ENCODE measurements at places on chromosomes 4 and X.

DNA sequence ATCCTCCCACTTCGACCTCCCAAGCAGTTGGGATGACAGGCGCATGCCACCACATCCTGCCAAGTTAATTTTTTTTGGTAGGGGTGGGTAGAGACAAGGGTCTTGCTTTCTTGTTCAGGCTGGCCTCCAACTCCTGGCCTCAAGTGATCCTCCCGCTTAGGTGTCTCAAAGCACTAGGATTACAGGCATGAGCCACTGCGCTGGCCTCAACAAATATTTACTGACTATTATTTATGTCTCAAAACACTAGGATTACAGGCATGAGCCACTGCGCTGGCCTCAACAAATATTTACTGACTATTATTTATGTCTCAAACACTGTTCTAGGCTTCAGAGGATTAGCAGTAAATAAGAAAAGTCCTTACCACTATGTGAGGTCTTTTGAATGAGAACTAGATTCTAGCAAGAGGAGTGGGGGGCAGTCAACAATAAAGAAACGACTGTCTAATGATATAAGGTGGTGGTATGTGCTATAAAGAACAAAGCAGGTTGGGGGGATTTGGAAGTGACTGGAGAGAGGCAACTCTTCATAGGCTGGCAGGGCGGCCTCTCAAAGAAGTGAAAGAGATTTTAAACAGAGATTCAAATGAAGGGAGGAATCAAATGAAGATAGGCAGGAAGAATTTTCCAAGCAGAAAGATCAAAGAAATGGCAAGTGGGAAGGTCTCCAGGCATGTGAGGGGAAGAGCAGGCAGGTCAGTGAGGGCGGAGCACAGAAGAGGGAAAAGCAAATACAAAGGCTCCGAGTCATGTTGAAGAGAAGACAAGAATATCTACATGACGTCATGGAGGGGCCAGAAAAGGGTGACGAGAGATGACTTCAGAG, 12.7 kb upstream of the ACSL1 start:
- DNase-seq: no peak

GRCh38 chrX:7891928-7892327, 35.3 kb downstream of the PNPLA4 start:
- no peak for DNase-seq

GRCh38 chrX:112901869-112902725, 61.5 kb upstream of the AMOT start:
- DNase-seq: no peak

DNA sequence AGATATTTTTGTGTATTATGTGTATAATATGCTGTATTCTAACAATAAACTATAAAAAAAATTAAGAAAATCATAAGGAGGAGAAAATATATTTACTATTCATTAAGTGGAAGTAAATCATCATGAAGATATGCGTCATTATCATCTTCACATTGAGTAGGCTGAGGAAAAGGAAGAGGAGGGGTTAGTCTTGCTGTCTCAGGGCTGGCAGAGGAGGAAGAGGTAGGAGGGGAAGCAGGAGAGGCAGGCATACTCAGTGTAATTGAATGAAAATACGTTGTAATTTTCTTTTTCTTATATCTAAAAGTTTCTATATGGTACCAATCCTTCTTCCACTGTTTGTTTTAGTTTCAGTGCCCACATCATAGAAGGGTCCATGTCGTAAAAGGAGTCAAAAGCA, 9.8 kb upstream of the TMEM185A start:
- no peak for DNase-seq

DNA sequence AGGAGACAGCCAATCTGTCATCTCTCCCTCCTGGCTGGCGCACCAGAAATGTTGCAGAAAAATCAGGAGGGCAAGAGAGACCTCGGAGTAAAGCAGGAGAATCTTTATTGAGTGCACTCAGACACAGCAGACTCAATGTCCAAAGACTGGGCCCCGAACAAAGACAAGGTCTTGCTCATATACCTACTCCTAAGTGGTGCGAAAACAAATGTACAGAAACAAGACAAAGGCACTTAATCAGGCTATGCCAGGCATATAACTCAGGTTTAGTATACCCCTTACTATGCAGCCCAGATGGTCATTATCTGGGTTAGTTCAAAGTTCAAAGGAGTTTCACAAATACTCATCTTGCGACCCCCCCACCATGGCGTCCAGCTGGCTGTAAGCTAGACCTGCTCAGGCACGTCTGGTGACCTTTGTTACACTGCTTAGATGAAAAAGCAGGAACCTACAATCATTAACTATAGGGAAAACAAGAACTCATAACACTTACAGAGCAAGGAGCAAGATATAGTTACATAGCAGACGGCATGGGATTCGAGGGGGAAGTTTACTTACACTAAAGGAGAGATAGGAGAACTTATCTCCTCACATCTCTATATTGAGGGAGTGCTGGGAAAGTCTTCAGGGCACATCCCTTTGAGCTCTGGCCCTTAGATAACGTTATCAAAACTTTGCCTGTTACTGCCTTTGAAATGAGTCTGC, 27.5 kb downstream of the SULT1E1 start:
- DNase-seq: no peak

DNA sequence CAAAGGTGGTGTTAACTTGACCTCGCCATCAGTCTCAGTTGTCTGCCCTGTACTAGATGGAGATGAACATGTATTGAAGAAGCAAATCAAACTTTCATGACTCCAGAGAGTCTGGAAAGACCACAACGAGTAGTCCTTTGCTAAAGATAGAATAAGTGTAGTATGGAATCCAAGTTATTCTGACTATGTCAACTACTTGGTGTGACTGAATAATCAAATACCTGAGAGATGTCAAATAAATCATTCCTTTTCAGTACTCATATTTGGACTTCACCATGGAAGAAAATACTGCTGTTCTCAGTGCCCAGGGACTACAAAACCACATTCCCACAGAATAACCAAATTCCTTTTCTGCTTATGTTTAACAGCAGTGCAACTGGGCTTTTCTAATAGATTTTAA, 161.2 kb upstream of the SPRY1 start:
- no peak for DNase-seq

DNA sequence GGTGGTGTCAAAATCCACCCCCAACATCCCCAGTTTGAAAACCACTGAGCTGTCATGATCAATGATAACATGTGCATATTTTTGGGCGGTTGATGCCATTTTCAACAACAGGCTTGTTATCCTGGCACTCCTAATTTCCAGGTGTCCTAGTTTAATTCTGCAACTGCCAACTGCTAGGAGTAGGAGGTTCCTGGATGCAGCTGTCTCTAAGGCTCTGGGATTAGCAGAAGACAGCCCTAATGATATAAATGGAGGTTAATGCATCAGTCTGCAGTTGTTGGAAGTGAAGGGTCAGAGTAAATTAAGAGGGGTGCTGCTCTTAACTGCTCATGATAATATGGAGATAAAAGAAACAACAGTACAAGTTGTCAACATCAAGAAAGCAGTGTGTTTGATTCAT, 23.8 kb downstream of the ARFIP1 start:
- DNase-seq: no peak

DNA sequence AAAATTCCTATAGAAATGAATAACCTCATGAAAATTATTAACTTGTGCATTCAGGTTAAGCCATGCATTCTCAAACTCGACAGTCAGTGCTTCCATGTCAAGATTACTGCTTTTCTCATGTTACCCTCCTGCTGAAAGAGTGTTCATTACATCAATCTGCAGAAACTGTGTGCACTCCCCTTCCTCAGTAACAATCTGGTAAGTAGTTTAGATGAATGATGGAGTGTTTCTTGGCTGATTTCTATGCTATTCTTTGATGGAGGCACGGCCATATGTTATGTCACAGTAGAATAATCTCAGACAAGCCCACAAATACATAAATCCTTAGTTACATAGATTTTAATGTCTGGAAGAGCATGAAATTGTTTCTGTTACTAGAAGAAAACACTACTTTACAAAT, 193.3 kb upstream of the FAM47A start:
- no peak for DNase-seq

DNA sequence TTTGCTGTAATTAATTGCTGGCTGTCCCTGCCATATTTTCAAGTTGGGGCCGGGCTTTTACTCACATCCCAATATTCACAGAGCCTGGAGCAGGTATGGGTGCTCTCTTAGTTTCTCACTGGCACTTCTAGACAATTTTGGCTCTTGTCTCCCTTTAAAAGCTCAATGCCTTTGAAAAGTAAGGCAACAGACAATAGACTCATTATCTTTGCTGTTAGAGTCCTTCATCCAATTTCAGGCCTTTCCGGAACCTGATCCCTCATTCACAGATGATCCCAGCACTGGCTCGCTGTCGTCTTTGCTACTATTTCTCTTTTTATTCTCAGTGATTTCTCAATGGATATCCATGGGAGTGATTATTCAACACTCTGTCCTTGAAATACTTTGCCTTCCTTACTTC, 6.7 kb downstream of the ARSJ start:
- DNase-seq: no peak

GRCh38 chrX:29071525-29072320, 484.5 kb downstream of the IL1RAPL1 start:
- DNase-seq: no peak

GRCh38 chr4:140755774-140756318, 339 bp downstream of the TBC1D9 start:
- DNase-seq: peak; percentile 83

DNA sequence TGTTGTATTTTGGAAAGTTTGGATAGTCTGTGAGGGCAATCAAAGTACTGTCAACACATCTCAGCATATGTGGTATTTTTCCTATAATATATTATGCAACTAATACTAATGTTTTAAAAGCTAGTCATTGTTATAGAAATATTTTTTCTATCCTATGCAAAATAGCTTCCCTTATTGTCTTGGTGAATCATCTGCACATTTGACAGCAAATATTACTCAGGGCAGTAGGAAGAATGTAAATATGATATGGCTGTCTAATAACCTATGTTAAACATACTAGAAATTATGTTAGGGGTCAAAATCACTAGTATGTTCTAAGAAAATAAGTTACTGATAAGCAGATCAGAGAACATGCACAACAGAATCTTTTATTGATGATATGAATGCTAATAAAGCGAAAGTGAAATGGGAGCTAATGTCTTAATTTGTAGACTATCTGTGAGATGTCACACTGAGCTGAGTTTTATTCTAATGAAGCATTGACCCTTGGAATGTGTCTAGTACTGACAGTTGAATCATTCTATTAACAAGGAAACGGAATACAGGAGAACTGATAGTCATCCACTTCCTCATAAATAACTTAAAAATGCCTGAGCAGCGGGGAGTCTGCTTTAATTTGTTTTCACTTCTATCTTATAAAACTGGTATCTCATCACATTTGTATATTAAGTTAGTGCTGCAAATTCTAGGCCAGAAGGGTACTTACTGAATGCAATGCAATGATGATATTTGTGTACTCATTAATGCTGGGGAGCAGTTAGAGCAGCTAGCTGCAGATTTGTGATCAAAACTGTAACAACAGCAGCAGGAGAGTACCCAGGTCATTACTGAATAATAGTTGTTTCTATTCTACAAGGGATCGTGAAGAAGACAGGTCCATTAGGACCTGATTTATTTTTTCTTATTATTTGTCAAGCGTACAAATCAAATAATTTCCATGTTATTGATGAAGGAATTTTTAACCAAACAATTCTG, 440.3 kb upstream of the AADAT start:
- DNase-seq: no peak

DNA sequence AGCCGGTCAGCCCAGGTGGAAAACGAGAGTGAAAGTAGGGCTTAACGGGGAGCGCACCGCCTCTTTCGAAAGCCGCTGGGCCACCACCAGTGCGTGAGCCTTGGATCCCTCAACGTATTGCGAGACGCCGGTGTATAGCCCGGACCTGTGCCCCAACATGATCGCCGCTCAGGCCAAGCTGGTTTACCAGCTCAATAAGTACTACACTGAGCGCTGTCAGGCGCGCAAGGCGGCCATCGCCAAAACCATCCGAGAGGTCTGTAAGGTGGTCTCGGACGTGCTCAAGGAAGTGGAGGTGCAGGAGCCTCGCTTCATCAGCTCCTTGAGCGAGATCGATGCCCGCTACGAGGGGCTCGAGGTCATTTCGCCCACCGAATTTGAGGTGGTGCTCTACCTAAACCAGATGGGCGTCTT, 929 bp downstream of the MAB21L2 start:
- no peak for DNase-seq

DNA sequence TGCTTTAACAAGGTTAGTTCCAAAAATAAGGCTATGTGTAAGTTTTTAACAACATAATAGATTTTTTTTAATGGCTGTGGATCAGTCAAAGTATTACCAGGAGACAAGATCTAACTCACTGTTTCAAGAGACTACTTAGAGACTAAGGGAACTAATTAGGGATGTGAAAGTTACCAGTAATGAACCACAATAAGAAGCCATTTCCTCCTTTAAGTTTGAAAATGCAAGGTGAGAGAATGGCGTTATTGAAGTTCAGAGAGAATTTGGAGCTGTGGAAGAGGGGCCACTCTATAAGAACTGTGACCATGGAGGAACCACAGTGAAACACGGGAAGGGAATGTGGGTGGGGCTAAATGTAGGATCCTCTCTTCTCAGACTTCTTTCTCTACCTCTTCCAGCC, 624.2 kb downstream of the GLUD2 start:
- no peak for DNase-seq

DNA sequence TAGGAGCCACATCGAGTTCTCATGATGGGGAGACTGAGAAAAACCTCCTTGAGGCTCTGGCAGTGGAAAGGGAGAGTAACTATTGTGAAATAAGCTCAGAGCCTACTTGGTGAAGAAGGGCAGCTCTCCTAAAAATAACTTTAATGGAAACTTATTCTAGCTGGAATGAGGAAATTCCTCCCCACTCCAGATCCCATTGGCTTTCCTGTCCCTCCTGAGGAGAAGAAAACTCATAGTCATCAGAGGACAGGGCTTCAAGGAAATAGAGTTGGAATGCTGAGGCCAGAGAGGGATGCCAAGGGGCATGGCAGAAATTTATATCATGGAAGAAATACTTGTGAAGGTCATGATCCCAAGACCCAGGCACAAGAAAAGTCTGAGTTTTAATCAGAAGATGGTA, 70.7 kb upstream of the TAPT1 start:
- no peak for DNase-seq

DNA sequence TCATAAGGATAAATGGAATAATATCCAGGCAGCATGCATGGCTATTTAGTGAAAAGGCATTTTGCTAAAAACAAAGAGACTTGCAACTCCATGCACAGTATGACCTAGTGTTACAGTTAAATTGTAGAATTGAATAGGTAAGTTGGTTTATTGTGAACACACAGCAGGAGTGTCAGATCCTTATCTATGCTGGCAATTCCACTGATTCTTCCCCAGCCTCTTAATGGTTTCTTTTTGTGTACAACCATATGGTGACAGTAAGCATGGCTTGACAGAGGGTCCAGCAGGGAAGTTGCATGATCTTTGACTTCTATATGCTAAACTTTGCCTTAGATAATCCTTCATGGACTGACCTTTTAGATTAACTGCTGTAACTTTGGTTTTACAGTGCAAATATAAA, 936.6 kb upstream of the EPHA5 start:
- DNase-seq: no peak

- no peak for DNase-seq
These were observed 545.0 kb upstream of the TENM3 start for GRCh38 chr4:181698221-181698620.

- no peak for DNase-seq
These were observed 297.1 kb downstream of the ADAM29 start for GRCh38 chr4:175215208-175215607.

DNA sequence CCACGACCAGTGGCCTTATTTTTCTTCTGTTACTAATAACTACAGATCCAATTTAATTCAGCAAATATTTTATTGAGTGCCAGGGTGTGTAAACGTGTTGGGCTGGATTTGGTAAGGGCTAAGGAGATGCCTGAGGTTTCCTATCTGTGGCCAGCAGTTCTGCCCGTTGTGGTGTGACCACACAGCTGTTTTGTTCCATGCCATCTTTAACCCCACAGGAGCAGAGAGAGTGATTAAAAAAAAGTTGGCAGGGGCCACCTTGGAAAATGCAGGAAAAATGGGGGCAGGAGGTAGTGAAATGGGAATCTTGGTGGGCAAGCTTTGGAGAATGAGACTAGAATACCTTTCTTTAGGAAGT, 1.1 kb downstream of the PLAC8 start:
- DNase-seq: no peak
